CD14-positive monocyte (primary cell): ENCODE measurements at places on chromosomes 11 and 22. TPM values are rescaled to one million over a fixed set of nuclear protein-coding genes. Genes with fewer than 3 reads are reported as not detected.

GRCh38 chr11:45848654-45849081 lies 1.4 kb downstream of the CRY2 start:
- no peak overlapping the region for H3K27ac ChIP-seq
- no peak for DNase-seq
- no peaks in the 10 kb centered on the region for H3K27me3 ChIP-seq
- H3K4me1 ChIP-seq = peaks cover 41% of the 10 kb centered on the region
- H3K36me3 ChIP-seq = no peaks in the 10 kb centered on the region

GRAP2 gene
- polyA plus RNA-seq = 4.2 TPM

GRCh38 chr11:8959546-8960166 lies 4.6 kb downstream of the TMEM9B start:
- DNase-seq = peak; percentile 68
- H3K27ac ChIP-seq = peak overlapping the region; percentile 32
- H3K4me3 ChIP-seq = no peak overlapping the region
- H3K27me3 ChIP-seq = no peaks in the 10 kb centered on the region
- H3K4me1 ChIP-seq = peaks cover 14% of the 10 kb centered on the region

DNA sequence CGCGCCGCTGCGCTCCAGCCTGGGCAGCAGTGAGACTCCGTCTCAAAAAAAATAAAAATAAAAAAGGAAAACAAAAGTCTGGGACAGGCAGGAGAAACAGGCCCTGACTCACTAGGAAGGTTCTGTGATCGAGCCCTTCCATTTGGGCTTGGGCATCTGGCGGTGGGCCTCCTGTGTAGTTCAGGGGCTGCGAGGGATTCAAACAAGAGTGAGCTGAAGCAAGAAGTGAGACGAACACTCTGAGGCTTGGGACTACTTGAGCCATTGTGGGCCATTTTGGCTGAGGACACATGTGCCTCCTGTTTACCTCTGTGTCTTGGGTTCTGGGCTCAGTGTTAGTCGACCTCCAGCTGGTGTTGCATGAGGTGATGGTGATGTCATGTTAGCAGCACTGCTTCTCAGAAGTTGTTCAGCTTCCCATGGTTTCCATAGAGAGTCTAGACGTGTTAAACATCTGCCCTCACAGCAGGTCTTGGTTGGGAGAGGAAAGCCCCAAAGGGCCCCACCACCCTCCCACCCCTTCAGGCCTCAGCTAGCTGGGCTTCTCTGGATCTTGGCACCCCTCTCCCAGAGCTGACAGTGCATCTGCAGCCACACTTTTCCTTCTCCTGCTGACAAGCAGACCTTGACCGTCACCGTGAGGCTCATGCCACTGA lies 57.8 kb downstream of the MED15 start:
- peaks cover 2% of the 10 kb centered on the region for H3K4me1 ChIP-seq
- H3K27ac ChIP-seq = no peak overlapping the region
- no peak for DNase-seq
- H3K4me3 ChIP-seq = no peak overlapping the region
- peaks cover 99% of the 10 kb centered on the region for H3K36me3 ChIP-seq

DNA sequence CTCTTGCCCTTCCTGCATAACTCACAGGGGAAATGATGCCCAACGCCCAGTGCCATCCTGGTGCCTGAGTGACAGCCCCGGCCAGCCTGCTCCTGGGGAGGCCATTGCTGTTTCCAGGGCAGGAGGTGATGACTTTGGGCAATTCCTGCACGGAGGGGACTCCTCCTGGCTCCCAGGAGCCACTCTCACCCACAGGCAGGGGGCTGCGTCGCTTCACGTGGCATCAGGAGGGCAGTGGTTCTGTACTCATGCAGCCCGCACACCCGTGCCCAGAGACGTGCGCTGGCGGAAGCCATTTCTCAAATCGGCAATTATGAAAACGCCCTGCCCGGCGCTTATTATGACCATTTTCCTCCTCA lies 272.3 kb downstream of the CTTN start:
- H3K36me3 ChIP-seq = no peaks in the 10 kb centered on the region
- H3K4me1 ChIP-seq = no peaks in the 10 kb centered on the region
- H3K27ac ChIP-seq = no peak overlapping the region

- DNase-seq = no peak
- no peaks in the 10 kb centered on the region for H3K27me3 ChIP-seq
- H3K27ac ChIP-seq = no peak overlapping the region
- H3K4me1 ChIP-seq = no peaks in the 10 kb centered on the region
- H3K36me3 ChIP-seq = no peaks in the 10 kb centered on the region
- no peak overlapping the region for H3K4me3 ChIP-seq
Measured at GRCh38 chr11:125384825-125385224, 111.2 kb downstream of the FEZ1 start.

DNA sequence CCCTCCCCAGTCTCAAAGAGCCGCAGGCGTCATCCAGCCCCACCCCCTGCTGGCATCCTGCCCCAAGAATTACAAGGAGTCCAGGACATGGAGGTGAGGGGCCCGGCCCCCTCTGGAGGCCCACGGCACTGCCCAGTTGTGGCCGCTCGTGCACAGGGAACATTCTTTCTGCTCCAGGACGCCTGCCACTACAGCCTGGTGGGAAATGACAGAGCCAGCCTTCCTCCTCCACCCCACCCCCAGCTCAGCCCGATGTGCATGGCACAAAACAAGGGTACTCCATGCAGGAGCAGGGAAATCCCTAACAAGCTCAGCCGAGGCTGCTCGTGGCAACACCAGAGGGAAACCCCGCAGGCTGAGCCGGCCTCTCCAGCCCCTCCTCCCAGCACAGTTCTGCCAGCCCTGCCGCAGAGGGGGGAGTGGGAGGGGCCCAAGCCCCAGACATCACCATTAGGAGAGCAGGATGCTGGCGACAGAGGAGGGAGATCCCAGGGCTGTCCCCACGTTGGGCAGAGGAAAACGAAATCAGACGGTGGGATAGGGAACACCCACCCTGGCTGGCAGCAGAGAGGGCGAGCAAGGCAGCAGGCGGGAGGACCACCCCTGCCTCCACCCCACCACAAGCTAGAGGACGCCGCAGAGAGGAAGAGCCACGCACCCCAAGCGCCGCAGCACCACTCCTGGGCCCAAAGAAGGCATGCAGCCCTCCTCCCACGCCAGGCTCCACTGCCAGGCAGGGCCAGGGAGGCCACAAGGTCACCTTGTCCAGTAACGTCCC lies 10.0 kb downstream of the IGSF9B start:
- no peaks in the 10 kb centered on the region for H3K4me1 ChIP-seq
- H3K27ac ChIP-seq = no peak overlapping the region
- H3K4me3 ChIP-seq = no peak overlapping the region
- no peaks in the 10 kb centered on the region for H3K36me3 ChIP-seq

- no peaks in the 10 kb centered on the region for H3K27me3 ChIP-seq
- H3K4me3 ChIP-seq = no peak overlapping the region
- no peaks in the 10 kb centered on the region for H3K4me1 ChIP-seq
- DNase-seq = no peak
- no peak overlapping the region for H3K27ac ChIP-seq
Measured at GRCh38 chr11:16841481-16841880, 103.0 kb downstream of the C11orf58 start.

DNA sequence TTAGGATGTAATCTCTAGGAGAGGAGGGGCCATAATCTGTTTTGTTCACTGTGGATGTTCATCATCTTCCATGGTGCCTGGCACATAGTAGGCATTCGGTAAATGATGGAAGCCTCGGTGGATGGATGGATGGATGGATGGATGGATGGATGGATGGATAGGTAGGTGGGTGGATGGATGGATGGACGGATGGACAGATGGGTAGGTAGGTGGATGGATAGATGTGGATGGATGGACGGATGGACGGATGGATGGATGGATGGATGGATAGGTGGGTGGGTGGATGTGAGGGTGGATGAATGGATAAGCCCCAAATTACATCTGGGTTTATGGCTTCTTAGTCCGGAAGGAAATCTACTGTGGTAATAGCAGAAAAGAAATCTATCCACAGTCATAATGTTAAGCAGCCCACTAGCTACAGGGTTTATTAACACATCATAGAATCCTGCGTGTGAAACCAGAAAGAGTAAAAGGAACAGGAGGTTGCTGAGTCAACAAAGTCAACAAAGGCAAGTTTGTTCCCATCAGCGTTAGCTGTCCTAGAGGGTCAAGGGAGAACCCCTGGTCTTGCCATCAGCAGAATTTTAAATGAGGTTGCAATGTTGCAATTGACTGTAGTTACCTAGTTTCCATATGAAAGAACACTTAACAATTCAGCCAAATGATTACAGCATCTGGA lies 82.8 kb downstream of the C11orf91 start:
- peaks cover 3% of the 10 kb centered on the region for H3K27me3 ChIP-seq
- DNase-seq = no peak
- H3K36me3 ChIP-seq = no peaks in the 10 kb centered on the region
- no peak overlapping the region for H3K27ac ChIP-seq
- H3K4me3 ChIP-seq = no peak overlapping the region

PLA2G3 gene
- polyA plus RNA-seq = not detected

GNAZ gene
- not detected for polyA plus RNA-seq
